ENCODE measurements at places on chromosomes 12 and 14. TPM values are rescaled to one million over a fixed set of nuclear protein-coding genes. Genes with fewer than 3 reads are reported as not detected.

The GALC gene
- 23.6 TPM for total RNA-seq

The ARPC3 gene
- total RNA-seq = 258 TPM

GRCh38 chr12:18283831-18284230 is 22.5 kb downstream of the PIK3C2G start:
- DNase-seq = no peak

DNA sequence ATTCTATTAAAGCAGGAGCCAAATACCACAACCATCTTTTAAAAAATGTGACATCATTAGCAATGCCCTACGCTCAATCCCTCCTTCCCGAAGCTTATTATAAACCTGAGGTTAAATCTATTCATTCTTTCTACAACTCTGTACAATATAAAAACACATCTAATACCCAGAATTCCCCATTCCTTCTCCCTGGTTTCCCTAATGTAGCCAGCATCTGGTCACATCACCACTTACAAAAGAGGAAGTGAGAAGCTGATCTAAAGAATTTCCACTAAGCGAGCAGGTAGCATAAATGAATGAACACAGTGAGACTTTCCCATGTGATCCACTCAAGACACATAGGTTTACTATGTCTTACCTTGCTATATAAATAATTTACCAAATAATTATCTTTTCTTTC is 90.4 kb downstream of the LRP6 start:
- DNase-seq = no peak

DNA sequence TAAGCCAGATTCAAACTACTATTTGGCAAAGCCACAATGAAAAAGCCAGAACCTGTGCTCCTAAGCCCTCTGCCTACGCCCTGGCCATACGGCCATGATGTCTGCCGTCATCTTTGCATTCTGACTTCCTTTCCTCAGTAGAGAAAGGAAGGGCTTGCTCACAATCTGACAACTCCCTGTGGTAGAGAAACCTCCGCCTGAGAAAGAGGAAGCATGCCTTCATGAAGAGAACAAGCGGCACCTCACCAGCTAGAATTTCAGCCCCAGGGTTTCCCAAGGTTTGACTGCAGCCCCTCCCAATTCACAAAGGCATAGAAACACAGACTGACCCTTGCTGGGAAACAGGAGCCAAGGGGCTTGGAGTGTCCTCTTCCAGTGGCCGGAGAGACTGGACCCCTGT is 25.7 kb downstream of the TEP1 start:
- DNase-seq = no peak

DNA sequence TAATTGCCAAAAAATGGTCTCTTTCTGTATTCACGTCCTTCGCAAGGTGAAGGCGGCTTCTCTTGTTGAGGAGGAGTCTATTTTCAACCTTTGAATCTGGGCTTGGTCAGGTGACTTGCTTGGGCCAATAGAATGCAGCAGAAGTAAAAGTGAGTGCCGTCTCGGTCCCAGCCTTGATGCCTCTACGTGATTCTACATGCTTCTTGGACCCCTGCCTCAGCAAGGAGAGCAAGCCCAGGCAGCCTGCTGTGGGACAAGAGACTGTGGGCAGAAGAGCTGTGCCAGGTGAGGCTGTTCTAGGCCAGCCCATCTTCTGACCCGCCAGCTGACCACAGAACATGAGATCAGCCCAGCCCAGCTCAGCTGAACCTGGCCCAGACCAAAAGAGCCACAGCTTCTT is 39.1 kb upstream of the CCDC63 start:
- peak; percentile 29 for DNase-seq

- DNase-seq = no peak
Measured at GRCh38 chr12:79661629-79662028, 29.1 kb downstream of the PAWR start.

GRCh38 chr12:966724-967123 is 17.2 kb upstream of the RAD52 start:
- DNase-seq = no peak
